ENCODE measurements at places on chromosomes 1 and 21.
A peak's percentile ranks its signal among the peaks of the same experiment; 100 is the strongest.

GRCh38 chr1:175725684-175726083, 17.7 kb downstream of the TNR start:
- DNase-seq = no peak

- no peak for DNase-seq
These were observed 237.3 kb downstream of the RHOU start for GRCh38 chr1:228972576-228972975.

GRCh38 chr1:244211559-244211944, 160.5 kb downstream of the ZBTB18 start:
- no peak for DNase-seq

- DNase-seq = no peak
These were observed 59.4 kb upstream of the POU2F1 start for GRCh38 chr1:167161242-167161641.

GRCh38 chr1:182430263-182431068, 19.5 kb upstream of the RGSL1 start:
- DNase-seq = peak; percentile 59

DNA sequence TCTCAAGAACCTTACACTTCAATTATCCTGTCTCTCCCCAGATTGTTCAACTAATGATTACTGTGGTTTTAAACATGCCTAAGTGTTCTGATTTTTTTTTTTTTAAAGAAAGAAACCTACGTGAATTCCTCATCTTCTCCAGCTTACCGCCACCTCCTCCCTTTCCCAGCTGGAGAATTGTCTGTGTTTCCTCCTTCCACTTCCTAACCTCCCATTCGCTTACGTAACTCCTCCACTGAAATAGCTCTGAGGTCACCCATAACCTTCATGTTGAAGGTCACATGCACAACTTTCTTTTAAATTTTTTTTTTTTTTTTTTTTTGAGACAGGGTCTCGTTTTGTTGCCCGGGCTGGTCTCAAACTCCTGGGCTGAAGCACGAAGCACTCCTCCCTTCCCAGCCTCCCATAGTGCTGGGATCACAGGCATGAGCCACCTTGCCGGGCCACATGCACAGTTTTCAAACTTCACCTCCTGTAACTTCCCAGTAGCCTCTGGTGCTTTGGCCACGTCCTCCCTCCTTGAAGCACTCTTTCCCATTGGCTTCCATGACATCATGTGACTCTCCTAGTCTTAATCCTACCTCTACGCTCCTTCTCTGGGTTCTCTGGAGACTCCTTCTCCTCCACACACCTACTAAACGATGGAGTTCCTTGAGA, 9.8 kb upstream of the CAPZB start:
- no peak for DNase-seq

- DNase-seq = peak; percentile 8
These were observed 50.3 kb downstream of the MYSM1 start for GRCh38 chr1:58649555-58649954.

GRCh38 chr1:200693327-200693726, 23.6 kb upstream of the DDX59 start:
- DNase-seq = no peak

- DNase-seq = no peak
These were observed 70.0 kb upstream of the KCNJ15 start for GRCh38 chr21:38186661-38187270.

- DNase-seq = peak; percentile 54
These were observed 101.5 kb upstream of the TLR5 start for GRCh38 chr1:223244366-223245103.

GRCh38 chr1:3117879-3118278, 48.9 kb downstream of the PRDM16 start:
- DNase-seq = no peak

GRCh38 chr1:81811757-81812371, 11.1 kb downstream of the ADGRL2 start:
- DNase-seq = no peak

- DNase-seq = no peak
These were observed 145.4 kb upstream of the C8B start for GRCh38 chr1:57111175-57111574.

GRCh38 chr1:234214129-234214910, 158.9 kb upstream of the COA6 start:
- no peak for DNase-seq

DNA sequence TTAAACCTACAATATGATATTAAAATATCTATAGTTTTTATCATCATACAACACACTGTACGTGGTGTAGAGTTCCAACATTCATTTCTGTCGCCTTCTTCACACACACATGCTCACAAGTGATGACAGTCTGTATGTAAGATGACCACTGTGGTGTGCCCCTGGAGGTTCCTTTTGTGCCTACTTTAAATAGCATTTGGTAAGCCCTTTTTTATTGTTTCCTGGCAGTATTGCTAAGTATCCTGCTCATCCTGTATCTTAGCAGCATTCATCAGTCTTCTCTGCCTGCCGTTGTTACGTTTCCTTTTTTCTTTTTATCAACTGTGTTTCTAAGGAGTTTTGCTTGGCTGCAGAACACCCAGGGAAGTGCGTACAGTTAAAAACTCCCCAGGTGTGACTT, 231.4 kb downstream of the CHRM3 start:
- no peak for DNase-seq

DNA sequence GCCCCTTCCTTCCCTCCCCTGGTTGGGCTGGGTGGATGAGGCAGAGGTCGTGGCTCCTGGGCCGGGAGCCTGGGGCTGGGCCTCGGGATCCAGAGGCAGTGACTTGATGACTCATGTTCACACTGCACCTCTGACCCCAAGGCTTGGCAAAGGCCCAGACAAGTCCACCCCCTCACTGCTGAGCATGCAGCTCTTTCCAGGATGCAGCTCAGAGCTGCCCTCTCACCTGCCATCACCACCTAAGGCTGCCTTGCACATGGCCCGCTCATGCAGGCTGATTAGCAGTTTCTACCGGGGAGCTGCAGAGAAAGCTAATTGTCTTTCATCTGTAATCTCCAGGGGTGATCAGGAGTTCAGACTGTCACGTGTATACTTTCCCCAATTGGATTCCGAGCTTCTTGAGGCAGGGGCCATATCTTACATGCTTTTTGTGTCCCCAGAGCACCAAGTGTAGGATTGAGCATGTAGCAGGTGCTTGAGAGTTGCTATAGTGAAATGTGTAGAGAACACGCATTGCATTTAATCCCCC, 62.1 kb downstream of the LRRN2 start:
- no peak for DNase-seq

- no peak for DNase-seq
These were observed 90.4 kb downstream of the PAX7 start for GRCh38 chr1:18721041-18721440.

GRCh38 chr1:9960706-9961562, 17.7 kb downstream of the NMNAT1 start:
- no peak for DNase-seq

GRCh38 chr1:36091698-36092097, 3.0 kb downstream of the ADPRS start:
- DNase-seq = no peak

DNA sequence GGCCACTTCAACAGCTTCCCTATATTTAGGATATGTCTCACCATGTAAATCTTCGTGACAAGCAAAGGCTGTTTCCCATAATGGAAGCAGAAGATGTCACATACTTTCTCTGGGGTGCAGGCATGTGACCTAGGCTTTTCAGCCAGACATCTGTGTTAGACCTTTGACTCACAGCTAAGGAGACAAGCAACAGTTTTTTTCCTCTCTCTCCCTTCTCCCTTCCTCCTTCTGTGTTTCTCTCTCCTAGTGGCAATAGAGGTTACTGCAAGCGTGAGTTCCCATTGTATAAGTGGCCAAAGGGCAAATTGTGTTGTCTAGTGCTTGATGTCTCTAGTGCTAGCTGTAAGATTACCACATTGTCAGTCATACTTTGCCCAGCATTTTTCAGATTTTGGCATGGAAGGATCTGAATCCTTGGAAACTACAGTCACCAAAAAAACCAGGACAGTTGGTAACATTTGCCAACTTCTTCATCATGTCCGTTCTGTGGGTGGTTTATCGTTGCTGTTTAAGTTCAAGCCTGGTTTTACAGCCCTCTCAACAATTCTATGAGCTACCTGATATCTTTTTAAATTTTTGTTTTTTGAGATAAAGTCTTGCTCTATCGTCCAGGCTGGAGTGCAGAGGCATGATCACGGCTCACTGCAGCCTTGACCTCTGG, 44.4 kb upstream of the RABGAP1L start:
- peak; percentile 55 for DNase-seq

GRCh38 chr1:4468386-4468785, 186.0 kb upstream of the AJAP1 start:
- no peak for DNase-seq

DNA sequence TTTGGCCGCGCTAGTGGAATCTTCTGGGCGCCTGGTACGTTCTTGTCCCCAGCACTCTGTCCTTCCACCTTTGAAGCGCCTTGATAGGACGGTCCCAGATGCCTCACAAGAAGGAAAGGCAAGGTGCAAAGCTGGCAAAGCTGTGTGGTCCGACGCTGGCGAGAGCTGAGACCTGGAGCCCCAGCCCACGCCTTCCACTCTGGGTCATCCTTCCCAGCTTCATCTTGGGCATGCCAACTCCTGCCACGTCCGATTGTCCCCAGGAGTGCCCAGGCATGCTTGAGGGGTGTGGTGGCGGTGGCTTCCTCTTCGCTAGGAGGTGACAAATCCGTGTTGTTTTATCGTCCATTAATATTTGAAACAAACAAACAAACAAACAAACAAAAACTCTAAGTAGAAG, 123.9 kb upstream of the DPYD start:
- no peak for DNase-seq

- DNase-seq = no peak
These were observed 346.4 kb downstream of the CHRM3 start for GRCh38 chr1:239732770-239733169.

- no peak for DNase-seq
These were observed 43.6 kb downstream of the PBX1 start for GRCh38 chr1:164602480-164603093.

GRCh38 chr1:59178339-59179187, 118.3 kb upstream of the FGGY start:
- DNase-seq = no peak

DNA sequence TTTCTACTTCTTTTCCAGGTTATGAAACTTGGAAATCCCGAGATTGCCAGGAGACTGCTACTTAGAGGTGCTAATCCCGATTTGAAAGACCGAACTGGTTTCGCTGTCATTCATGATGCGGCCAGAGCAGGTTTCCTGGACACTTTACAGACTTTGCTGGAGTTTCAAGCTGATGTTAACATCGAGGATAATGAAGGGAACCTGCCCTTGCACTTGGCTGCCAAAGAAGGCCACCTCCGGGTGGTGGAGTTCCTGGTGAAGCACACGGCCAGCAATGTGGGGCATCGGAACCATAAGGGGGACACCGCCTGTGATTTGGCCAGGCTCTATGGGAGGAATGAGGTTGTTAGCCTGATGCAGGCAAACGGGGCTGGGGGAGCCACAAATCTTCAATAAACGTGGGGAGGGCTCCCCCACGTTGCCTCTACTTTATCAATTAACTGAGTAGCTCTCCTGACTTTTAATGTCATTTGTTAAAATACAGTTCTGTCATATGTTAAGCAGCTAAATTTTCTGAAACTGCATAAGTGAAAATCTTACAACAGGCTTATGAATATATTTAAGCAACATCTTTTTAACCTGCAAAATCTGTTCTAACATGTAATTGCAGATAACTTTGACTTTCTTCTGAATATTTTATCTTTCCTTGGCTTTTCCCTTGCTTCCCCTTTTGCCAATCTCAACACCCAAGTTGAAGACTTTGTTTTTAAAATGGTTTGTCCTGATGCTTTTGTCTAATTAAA, 4.0 kb downstream of the CDKN2C start:
- DNase-seq = no peak

GRCh38 chr1:171191992-171192391, 6.9 kb downstream of the FMO2 start:
- no peak for DNase-seq

- no peak for DNase-seq
These were observed 55.9 kb downstream of the CLIC4 start for GRCh38 chr1:24801176-24801575.

DNA sequence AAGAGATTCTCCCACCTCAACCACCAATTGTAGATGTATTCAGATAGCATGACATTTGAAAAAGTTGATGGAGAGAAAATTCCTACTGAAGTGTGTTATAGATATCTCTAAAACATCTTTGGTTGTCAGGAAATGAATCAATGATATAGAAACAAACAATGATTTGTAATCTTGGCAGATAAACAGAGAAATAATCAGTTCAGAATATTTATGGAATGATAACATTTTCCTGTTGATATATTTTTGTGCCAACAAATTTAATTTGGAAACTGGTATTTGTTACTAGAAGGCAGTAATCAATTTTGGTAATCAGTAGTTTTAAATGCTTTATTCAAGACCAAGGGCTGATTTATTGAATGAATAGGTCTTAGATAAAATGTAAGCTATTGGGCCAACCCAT, 695.6 kb downstream of the USP25 start:
- no peak for DNase-seq

DNA sequence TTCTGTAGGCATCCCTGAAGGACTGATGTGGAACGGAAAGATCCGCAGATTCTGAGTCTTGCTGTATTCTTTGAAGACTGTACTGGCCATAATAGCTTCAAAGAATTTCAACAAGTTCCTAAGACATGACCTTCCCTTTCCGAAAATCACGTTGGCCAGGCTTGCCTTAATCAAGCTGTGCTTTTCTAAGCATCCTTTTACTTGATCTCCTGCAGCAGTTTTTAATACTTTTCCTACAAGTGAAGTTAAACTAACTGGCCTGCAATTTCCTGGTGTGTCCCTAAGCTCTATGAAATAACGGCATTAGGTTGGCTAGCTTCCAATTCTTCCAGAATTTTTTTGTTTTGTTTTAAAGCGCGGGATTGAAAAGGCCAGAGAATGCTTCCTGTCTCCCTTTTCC, 40.3 kb downstream of the SPAG17 start:
- DNase-seq = no peak

GRCh38 chr21:38277501-38278131, 20.8 kb downstream of the KCNJ15 start:
- DNase-seq = peak; percentile 7

DNA sequence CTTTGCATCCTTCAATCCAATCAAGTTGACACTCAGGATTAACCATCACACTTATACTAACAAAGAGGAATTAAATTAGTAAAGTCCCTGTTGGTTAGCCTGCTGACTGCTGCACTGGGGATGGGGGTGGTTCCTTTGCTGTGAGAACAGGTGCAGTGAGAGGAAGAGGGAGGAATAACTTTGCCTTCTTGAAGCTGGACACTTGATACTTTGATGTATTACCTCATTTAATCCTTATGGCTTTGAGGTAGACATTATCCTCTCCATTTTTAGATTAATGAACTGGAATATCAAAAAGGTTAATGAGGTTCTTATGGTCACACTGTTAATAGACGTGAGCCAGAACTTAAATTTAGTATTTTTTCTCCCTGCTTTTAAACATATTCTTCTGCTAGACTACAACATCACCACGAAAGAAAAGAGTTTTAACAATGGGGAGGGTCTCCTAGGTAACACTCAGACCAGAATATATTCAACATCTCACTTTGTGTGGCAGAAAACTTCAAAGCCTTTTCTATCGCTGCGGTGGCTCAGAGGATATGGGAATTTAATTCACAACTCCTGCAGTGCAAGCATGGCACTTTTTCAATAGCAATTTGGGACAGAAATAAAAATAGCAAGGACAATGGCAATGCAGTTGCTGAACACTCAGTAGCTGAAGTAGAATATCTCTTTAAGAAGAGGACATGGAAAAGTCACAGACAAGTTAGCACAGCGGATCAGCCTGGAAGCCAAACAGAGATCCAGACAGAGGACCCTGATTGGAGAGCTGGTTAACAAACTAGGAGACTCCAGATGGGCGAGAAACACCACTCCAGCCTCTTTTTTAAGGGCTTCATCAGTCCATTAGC, 68.8 kb upstream of the DNAH14 start:
- no peak for DNase-seq

GRCh38 chr1:185156288-185156853, 382 bp downstream of the TRMT1L start:
- peak; percentile 17 for DNase-seq

Data from CD4-positive, alpha-beta T cell treated with Interleukin-2 at 100 ng/mL for 4 hours (primary cell).